ENCODE measurements at places on chromosomes 3 and 15.

GRCh38 chr3:181629029-181629428 lies 82.7 kb upstream of the SOX2 start:
- no peak for DNase-seq

GRCh38 chr15:66007663-66008262 lies 138.5 kb downstream of the RAB11A start:
- DNase-seq = no peak

GRCh38 chr3:25618028-25618427 lies 46.7 kb downstream of the TOP2B start:
- DNase-seq = no peak

- DNase-seq = no peak
These were observed 880 bp upstream of the CHRNA7 start for GRCh38 chr15:32029409-32029861.

DNA sequence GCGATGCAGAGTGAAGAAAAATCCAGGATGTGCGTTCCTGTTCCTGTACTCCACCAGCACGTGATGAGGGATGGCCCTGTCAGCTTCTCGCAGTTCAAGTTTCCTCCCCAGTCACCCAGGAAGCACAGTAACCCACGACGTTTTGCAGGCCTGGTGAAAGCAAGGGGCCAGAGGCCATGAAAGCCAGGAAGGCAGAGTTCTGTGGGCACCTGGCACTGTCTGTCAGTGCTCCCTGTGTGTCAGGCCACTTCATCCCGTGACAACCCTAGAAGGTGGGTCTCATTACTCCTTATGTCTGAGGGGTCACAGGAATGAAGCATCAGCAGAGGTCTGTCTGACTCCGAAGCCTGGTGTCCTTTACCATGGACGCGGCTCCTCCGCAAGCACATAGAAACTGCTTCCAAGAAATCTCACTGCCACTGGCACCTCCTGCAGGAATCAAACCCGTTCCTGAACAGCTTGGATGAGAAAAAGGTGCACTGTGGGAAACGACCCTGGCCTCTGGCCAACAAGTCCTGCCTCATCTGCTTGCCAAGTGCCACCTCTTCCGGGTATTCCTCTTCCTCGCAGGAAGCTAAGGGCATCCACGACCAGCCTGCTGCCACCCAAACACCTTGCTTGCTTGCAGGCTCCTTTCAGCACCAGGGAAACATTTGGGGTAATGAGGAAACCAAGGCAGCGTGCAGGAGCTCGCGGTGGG lies 14.6 kb downstream of the RAB43 start:
- DNase-seq = no peak

DNA sequence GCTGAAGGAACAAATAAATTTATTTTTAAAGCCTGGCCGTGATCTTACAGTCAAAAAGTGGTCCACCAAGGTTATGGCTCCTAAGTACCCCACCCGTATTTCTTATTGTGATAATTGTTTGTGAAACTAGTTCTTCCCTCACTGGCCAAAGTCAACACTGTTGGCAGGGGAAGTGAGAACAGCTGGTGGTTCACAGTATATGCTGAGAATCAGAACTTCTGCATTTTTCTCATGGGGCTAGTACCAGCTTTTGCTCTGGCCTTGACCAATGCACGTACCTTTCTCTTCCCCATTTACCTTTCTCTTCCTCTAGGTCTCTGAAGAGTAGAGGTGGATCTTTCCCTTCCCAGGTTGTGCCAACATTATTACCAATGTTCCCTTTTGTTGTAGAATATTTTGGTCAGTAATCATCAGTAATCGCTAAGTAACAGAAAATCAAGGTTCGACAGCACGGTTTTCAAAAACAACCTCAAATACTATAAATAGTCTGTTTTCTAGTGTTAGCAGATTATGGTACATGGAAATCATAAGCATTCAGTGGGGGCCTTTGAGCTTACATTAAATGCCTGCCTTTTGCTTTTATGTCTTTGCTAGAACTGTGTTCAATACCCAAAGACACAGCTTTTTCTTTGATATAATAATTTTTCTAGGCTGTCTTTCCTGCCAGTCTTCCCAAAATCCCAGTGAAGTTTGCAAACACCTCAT lies 268.0 kb downstream of the LPP start:
- DNase-seq = no peak

DNA sequence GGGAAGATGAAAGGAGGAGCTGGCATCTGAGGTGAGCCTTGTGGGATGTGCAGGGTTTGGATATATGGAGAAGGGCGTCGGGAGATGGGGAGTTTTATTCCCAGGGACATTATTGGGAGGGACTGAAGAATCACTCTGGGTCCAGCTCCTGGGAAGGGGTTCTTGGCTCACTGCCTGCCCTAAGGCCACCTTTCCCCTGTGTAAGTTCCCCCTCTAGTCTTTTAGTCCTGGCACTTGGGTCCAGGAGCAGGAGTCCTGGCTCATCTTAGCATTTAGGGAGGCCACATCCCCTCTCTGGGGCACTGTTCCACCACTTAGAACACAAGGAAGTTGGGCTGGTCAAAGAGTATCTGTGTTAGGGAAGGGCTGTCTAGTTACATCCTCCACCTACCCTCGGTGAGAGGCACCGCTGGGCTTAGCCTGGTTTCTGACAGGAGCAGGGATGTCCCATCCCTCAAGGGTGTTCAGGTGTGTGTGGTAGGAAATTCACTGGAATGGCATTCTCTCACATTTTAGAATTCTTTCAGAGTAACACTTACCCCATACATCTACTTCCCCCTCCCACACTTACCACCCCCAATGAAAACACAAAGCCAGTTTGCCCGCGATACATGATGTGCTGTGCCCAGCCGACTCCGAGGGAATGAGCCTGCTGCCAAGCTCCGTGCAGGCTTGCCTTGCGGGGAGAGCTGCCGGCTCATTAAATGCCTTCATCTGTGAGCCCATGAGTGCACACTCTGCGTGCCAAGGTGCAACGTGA lies 86.7 kb downstream of the FAM43A start:
- DNase-seq = no peak

- DNase-seq = no peak
These were observed 124.2 kb upstream of the ABI3BP start for GRCh38 chr3:101117465-101117864.

- DNase-seq = no peak
These were observed 217.5 kb upstream of the RASGRP1 start for GRCh38 chr15:38782156-38782555.

GRCh38 chr15:76204109-76204845 lies 107.0 kb downstream of the ETFA start:
- no peak for DNase-seq

Data from stimulated activated effector memory CD8-positive, alpha-beta T cell treated with anti-CD3 and anti-CD28 coated beads, Interleukin-12 subunit alpha, Interleukin-12 subunit beta, amount 100 ng/mL, for 72 hours (primary cell).